Foreskin keratinocyte (primary cell): ENCODE measurements at places on chromosomes 5 and 9. TPM values are rescaled to one million over a fixed set of nuclear protein-coding genes. Genes with fewer than 3 reads are reported as not detected.

TOR4A gene
- polyA plus RNA-seq: 11.8 and 15.7 TPM in 2 replicates

RNF183 gene
- not detected in 2 replicates for polyA plus RNA-seq

KLF4 gene
- polyA plus RNA-seq: 12.0 and 12.6 TPM in 2 replicates

BRD9 gene
- 29.3 and 31.6 TPM in 2 replicates for polyA plus RNA-seq

IL13 gene
- polyA plus RNA-seq: not detected in 2 replicates

SV2C gene
- 0.07 TPM in 1 of 2 replicates, not detected in the other for polyA plus RNA-seq

FAT2 gene
- 26.4 and 26.8 TPM in 2 replicates for polyA plus RNA-seq

PPP2R2B gene
- polyA plus RNA-seq: 0.06 TPM in 1 of 2 replicates, not detected in the other

KCNMB1 gene
- polyA plus RNA-seq: not detected in 2 replicates

LVRN gene
- polyA plus RNA-seq: 0.01 and 0.07 TPM in 2 replicates

FYB1 gene
- polyA plus RNA-seq: not detected in 2 replicates

HAPLN1 gene
- not detected in 2 replicates for polyA plus RNA-seq

INSYN2B gene
- 0.13 and 0.26 TPM in 2 replicates for polyA plus RNA-seq

GNA14 gene
- polyA plus RNA-seq: not detected in 2 replicates

ZNF454 gene
- 0.18 and 0.32 TPM in 2 replicates for polyA plus RNA-seq

SPATA31A3 gene
- not detected in 2 replicates for polyA plus RNA-seq

CAVIN4 gene
- polyA plus RNA-seq: 0.25 and 0.29 TPM in 2 replicates

ANXA6 gene
- 42.5 and 60.6 TPM in 2 replicates for polyA plus RNA-seq

ZFP2 gene
- polyA plus RNA-seq: 0.11 and 0.13 TPM in 2 replicates

TMEM215 gene
- not detected in 2 replicates for polyA plus RNA-seq

GPR151 gene
- not detected in 2 replicates for polyA plus RNA-seq
